Cardiac muscle cell (in vitro differentiated cells and primary cell): ENCODE measurements at places on chromosomes 7 and 10. TPM values are rescaled to one million over a fixed set of nuclear protein-coding genes. Genes with fewer than 3 reads are reported as not detected.

Gene WDR86
- 58.8 and 87.0 TPM in 2 replicates for polyA plus RNA-seq

Gene OR2A5
- polyA plus RNA-seq = not detected in 2 replicates

Gene LIPK
- polyA plus RNA-seq = not detected in 2 replicates

Gene PPP1R3A
- polyA plus RNA-seq = 16.2 and 17.5 TPM in 2 replicates

Gene AEBP1
- polyA plus RNA-seq = 96.0 and 107 TPM in 2 replicates

Gene ITGB1
- 321 and 326 TPM in 2 replicates for polyA plus RNA-seq

Gene SPDYE1
- 1.6 and 1.7 TPM in 2 replicates for polyA plus RNA-seq

Gene CNNM2
- polyA plus RNA-seq = 3.3 and 7.9 TPM in 2 replicates

Gene AGR2
- 0.38 TPM in 1 of 2 replicates, not detected in the other for polyA plus RNA-seq

Gene NUDT13
- 1.7 and 3.1 TPM in 2 replicates for polyA plus RNA-seq

Gene GCK
- 26.7 and 62.9 TPM in 2 replicates for polyA plus RNA-seq

Gene SLC18A2
- 0.30 and 1.0 TPM in 2 replicates for polyA plus RNA-seq

Gene PDK4
- polyA plus RNA-seq = 0.32 and 0.37 TPM in 2 replicates

Gene DKK1
- polyA plus RNA-seq = 6.7 and 11.1 TPM in 2 replicates

Gene ADAM8
- polyA plus RNA-seq = 2.3 and 3.7 TPM in 2 replicates
